ENCODE measurements at places on chromosomes 1 and 21. TPM values are rescaled to one million over a fixed set of nuclear protein-coding genes. Genes with fewer than 3 reads are reported as not detected.
A peak's percentile ranks its signal among the peaks of the same experiment; 100 is the strongest.

Gene VANGL2
- 79.8 TPM for total RNA-seq

DNA sequence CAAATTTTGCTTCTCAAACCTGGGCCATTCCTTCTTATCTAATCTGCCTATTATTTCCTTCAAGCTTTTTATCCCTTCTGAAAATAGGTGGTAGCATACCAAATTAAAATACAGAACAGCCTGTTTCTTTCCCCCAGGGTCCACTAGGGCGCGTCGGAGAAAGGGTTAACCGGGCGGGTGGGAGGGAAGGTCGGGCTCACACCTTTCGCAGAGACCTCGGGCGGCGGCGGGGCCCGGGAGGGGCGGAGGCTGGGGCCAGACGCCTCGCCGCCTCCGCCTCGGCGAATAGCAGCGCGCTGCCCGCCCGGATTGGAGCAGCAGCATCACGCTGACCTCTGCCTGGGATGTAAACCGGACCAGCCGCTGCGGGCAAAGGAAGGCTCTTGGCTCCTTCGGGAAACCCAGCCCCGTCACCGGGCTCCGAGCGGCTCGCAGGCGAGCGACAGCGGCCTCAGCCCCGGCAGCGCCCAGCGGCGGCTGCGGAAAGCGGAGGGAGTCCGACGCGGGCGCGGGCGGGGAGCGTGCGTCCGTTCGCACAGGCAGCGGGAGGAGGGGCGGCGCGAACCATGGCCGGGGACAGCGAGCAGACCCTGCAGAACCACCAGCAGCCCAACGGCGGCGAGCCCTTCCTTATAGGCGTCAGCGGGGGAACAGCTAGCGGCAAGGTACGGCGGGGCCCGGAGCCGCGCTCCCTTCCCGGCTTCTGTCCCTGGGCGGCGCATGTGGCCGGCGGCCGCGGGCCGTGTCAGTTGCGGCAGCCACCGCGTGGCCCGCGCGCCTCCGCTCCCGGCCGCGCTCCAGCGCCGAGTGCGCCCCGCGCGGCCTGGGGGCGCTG, at the start of gene UCK2:
Gene UCK2, plus strand, starts transcription at position 347 of the 835 bp plus-strand sequence. Its CDS starts 220 bp downstream, at position 567.
- peaks cover 19% of the 10 kb centered on the region for H3K4me1 ChIP-seq
- peaks cover 11% of the 10 kb centered on the region for H3K27me3 ChIP-seq
- H3K4me3 ChIP-seq, result peak within 1 kb of the TSS; percentile 98
- no peaks in the 10 kb centered on the region for H3K36me3 ChIP-seq
- DNase-seq, result peak; percentile 81

Gene IL24
- total RNA-seq, result not detected

GRCh38 chr1:89631816-89632656, 884 bp upstream of the LRRC8C start:
- peak overlapping the region; percentile 54 for H3K27ac ChIP-seq
- H3K27me3 ChIP-seq, result peaks cover 6% of the 10 kb centered on the region
- peak overlapping the region; percentile 94 for H3K4me3 ChIP-seq
- DNase-seq, result peak; percentile 11
- peaks cover 5% of the 10 kb centered on the region for H3K36me3 ChIP-seq
- peaks cover 17% of the 10 kb centered on the region for H3K4me1 ChIP-seq

DNA sequence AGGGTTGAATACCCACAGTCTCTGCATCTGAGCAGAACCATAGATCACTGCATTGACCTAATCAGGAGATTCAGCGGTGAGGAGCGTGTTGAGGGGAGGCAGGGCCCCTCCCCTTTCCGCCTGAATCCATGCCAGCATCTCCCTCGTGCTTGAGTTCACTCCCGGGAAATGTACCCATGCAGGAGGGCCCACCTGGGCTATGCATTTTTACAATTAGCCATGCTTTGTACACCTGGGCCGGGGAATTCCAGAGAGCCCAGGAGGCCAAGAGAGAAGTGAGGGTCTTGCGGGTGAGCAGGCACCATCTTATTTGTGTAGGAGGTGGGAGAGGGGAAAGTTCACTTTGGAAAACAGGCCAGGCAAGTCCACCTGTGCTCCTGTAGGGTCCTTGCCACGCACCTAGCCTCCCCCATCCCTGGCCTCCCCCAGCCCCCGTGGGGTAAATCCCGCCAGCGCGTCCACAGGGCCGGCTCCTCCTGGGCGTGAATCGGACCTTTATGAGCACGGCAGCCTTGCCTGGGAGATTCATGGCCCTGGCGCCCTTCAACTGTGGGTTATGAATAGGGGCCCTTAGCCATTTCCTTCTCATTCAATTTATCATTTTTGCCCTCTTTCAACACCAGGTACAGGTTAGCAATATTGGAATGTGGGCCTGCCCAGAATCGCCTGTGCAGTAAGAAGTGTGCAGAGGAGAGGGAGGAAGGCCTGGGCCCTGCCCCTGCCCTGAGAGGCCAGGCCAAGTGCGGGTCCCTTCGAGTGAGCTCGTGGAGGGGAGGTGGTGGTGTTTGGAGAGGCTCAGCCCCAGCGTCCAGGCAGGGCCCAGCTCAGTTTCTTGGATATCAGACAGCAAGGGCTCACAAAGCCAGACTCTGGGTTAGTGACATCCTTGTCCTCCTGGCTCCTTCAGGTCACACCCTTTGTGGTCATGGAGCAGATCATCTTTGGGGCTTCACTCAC, 84.4 kb upstream of the ACTRT2 start:
- peaks cover 3% of the 10 kb centered on the region for H3K36me3 ChIP-seq
- no peaks in the 10 kb centered on the region for H3K4me1 ChIP-seq
- H3K4me3 ChIP-seq, result no peak overlapping the region
- no peak overlapping the region for H3K27ac ChIP-seq

Gene S100A16
- 363 TPM for total RNA-seq

Gene ALG14
- 2.2 TPM for total RNA-seq

DNA sequence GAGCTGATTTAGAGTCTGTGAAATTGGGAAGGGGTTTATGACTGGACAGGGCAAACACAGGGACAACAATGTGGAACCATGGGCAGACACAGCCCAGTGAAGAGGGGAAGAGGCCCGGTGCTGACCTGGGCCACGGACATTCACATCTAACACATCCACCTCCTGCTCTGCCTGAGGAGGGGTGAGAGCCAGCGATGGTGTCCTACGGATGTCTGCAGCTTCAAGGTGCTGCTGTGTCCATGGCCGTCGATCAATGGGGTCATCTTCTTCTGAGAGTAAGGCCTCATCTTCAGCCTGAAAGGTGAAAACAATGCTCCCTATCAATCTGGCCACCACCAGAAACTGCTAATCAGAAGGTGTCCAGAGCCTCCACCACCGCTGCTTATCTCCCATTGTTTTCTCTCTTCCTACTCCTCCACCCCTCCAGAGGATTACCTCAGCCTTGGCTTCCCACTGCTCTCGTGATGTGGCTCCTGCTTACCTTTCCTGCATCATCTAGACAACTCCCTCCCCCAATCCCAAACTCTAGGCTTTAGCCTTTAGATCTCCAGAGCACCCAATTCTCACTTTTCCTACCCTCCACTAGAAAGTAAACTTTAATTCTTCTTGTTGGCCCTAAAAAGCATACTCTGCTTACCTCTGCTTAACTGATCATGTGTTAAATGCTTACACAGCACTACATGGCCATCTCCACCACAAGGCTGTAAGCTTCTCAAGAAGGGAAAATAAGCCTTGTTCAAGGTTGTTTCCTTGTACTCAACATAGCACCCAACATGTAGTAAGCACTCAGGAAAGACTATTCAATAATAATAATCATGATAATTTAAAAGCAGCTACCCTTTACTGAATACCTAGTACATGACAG, 24.0 kb upstream of the ADAM30 start:
- H3K4me3 ChIP-seq, result peak overlapping the region; percentile 5
- H3K27ac ChIP-seq, result no peak overlapping the region
- no peaks in the 10 kb centered on the region for H3K27me3 ChIP-seq
- H3K4me1 ChIP-seq, result peaks cover 18% of the 10 kb centered on the region
- DNase-seq, result no peak
- H3K36me3 ChIP-seq, result peaks cover 38% of the 10 kb centered on the region

Gene FAM110D
- total RNA-seq, result 13.5 TPM

- H3K4me1 ChIP-seq, result peaks cover 9% of the 10 kb centered on the region
- no peak overlapping the region for H3K27ac ChIP-seq
- no peaks in the 10 kb centered on the region for H3K36me3 ChIP-seq
These were observed 61.0 kb upstream of the NEK2 start for GRCh38 chr1:211736351-211736915.

DNA sequence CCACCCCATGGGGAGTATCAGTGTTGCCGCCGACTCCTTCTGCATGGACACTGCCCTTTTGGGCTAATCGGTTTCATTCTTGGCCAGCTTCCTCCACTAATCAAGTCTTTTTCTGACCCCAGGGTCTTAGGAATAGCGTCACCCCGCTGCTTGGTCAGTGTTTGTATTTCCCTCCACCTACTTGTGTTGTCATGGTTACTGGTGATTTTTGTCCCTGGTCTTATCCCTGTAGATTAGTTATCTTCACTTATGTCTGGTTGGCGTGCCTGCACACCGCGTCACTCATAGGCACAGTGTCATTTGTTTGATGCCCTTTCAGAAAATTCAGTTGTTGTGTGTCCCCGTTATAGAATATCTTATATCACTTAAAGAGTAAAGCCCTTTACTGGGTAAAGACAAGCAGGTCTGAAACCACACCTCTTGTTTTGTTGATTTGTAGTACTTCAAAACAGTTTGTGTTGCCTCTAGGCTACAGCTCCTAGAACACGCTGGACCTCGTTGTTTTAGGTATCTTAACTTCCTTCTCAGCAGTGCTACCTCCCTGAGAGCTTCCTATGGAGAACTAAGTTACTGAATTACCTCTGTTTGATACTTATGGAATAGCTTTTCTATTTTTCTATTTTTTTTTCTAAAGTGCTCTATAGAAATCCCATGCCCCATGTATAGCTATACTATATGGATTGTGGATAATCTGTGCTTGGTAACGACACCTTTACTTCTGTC, 868 bp downstream of the PPP1R12B start:
- peaks cover 10% of the 10 kb centered on the region for H3K4me1 ChIP-seq
- peaks cover 9% of the 10 kb centered on the region for H3K27me3 ChIP-seq
- H3K36me3 ChIP-seq, result no peaks in the 10 kb centered on the region
- no peak for DNase-seq
- peak overlapping the region; percentile 94 for H3K27ac ChIP-seq

Gene LMOD1
- total RNA-seq, result not detected

DNA sequence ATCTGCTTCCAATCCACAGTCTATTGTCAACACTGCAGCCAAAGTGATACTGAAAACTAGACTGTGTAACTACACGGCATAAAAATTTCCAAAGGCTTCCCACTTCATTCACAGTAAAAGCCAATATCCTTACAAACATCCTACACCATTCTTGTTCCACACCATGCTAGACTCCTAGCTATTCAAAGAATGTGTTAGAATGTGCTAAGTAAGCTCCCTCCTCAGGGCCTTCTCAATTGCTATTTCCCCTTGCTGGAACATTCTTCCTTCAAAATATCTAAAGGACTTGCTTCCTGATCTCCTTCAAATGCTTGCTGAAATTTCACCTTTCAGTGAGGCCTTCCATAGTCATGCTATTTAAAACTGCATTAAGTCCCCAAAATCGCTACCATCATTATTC, 228.1 kb downstream of the AKT3 start:
- no peaks in the 10 kb centered on the region for H3K27me3 ChIP-seq
- peaks cover 3% of the 10 kb centered on the region for H3K4me1 ChIP-seq
- no peak overlapping the region for H3K4me3 ChIP-seq
- H3K36me3 ChIP-seq, result peaks cover 45% of the 10 kb centered on the region
